ENCODE measurements at places on chromosomes 5 and 9.

- DNase-seq, result no peak
Measured at GRCh38 chr5:142881076-142881783, 111.1 kb downstream of the ARHGAP26 start.

- DNase-seq, result no peak
Measured at GRCh38 chr9:124657516-124657915, 113.6 kb downstream of the NR6A1 start.

- no peak for DNase-seq
Measured at GRCh38 chr5:96117771-96118651, 156.4 kb upstream of the ELL2 start.

DNA sequence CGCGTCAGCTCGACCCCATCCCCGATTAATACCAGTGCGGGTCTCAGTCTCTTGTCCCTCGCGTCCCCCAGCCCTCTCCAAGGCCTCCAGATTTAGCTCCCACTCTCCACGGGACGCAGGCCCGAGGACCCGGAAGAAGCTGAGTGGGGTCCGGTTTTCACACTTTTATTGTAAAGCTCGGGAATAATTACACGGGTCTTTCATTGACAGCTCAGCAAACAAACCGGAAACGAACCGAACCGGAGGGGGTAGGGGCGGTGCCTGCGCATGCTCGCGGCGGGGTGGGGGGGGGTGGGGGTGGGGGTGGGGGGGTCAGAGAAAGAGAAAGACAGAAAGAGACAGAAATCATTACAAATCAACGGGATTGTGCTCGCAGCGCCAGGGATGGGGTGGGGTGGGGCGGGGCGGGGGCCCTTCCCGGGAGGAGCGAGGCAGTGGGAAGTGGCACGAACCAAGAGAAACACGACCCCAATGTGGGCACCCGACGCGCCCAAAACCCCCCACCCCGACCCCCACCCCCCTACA, 27.9 kb downstream of the PCDH1 start:
- DNase-seq, result peak; percentile 48

DNA sequence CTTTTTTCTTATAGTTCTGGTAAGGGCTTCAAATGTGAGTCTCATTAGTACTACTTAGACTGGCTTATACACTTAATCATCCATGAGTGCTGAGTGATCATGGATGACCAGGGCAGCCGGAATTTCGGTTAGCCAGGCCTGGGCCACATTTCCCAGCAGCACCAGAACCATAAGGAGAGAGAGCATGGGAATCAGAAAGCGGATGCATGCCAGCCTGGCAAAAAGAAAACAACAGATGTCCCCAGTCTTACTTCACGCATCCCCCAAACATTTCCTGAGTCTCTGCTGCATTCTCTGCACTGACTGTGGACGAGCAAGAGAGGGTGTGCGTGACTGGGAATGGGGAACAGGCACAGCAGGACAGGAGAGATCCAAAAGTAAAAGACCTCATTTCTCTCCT, 371.1 kb upstream of the ZNF608 start:
- no peak for DNase-seq

- DNase-seq, result no peak
Measured at GRCh38 chr9:71676460-71676859, 91.9 kb downstream of the CEMIP2 start.

DNA sequence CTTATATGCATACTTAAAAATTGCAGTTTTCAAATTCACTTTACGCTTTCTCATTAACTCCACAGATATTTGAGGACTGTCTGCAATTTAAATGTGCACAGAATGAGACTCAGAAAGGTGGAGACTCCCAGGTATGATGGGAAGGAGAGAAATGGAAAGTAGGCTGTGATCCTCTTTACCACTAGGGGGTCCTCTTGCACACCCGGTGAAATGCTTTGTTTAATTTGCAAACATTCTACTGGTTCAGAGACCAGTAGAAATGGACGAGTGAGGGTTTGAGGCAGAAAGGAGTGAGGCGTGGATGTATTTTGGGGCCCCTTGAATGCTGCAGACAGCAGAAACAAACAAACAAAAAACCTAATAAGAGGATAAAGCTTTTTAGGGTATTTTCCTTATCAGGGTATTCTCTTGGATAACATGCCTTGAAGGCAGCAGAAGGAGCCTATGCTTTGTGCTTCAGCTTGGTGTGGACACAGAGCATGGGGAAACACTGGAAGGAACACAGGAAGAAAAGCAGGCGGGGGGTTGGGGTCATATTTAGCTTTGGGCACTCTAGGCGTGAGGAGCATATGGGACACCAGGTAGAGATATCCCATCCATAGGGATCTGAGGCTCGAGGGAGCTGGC, 410.1 kb downstream of the DMRT2 start:
- peak; percentile 30 for DNase-seq

- DNase-seq, result no peak
Measured at GRCh38 chr9:103991698-103992097, 102.4 kb upstream of the SMC2 start.

DNA sequence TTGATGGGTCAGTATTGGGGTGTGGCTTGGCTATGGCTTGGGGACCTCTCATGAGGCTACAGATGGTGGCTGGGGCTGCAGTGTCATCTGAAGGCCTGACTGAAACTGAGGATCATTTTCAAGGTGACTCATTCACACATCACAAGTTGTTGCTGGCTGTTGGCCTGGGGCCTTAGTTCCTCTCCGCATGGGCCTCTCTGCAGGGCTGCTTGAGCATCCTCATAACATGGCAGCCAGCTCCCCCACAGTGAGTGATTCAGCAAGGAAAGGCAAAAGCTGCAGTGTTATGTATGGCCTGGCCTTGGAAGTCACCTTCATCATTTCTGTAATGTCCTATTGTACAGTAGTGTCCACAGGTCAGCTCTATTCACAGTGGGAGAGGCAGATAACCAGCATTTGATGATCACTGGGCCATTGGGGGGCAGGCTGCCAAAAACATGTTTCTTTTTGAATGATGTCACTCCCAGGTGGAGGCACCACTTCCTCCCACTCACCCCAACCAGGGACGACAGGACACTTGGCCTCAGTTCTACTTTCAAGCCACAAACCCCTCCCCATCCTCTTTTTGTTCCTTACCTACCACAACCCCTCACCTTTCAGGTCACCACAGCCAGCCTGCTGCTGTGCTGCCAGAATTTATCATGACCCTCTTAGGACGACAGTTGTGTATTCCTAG, 14.4 kb downstream of the FGD3 start:
- DNase-seq, result no peak

GRCh38 chr5:138632900-138633489, 57.8 kb upstream of the HSPA9 start:
- no peak for DNase-seq

DNA sequence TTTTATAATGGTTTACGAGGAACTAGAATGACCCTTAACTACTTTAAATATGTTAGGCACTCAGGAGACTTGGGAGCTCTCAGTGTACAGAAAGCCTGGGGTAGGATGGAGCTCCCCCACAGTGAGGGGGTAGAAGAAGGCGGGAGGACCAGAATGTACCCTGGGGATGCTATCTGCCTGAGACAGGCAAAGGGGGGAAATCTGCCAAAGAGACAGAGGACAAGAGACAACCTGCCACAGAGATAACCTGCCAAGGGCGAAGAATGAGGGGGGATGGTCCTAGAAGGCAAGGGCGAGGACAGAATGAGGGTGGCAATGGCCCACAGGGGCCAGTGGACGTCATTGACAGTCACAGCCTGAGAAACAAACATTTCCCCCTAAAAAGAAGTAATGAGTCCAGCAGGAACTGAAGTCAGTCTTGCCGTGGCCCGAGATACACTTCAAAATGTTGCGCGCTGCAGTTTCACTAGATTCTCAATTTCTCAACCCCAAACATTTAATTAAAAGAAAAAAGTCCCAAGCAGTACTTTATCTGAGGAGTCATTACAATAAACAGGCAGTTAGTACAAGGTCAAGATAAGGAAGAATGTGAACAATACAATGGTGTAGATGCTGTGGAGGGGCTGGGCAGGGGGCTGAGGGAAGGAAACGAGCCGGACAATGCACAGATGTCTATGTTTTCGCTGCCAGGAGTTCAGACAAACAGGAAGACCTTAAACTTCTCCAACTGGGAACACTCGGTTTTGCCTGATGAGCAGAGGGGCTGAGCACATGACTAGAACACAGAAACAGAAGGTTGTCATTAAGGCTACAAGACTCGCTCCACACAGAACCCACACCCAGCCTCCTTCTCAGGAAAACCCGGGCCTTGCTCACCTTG, 125.0 kb downstream of the LHFPL2 start:
- no peak for DNase-seq

DNA sequence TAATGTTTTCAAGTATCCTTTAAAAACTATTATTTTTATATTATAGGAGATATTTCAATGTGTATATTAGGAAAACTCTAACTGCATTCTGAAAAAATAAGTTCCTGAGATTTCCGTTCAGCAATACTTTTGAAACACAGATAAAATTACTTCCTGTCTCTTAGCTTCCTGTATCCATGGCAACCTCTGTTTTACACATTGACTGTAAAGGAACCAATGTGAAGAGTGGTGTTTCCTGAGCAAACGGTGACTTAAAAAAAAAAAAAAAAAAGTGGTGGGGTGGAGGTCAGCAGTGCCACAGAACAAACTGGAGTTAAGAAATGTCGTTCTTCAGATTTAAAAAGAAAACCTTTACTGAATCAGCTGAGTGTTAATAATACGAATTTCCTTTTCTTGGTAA, at the start of gene LRRC70:
LRRC70 (plus strand) TSS at position 280 of the 400 bp plus-strand sequence. CDS start 620 bp downstream, outside the sequence.
- DNase-seq, result no peak

DNA sequence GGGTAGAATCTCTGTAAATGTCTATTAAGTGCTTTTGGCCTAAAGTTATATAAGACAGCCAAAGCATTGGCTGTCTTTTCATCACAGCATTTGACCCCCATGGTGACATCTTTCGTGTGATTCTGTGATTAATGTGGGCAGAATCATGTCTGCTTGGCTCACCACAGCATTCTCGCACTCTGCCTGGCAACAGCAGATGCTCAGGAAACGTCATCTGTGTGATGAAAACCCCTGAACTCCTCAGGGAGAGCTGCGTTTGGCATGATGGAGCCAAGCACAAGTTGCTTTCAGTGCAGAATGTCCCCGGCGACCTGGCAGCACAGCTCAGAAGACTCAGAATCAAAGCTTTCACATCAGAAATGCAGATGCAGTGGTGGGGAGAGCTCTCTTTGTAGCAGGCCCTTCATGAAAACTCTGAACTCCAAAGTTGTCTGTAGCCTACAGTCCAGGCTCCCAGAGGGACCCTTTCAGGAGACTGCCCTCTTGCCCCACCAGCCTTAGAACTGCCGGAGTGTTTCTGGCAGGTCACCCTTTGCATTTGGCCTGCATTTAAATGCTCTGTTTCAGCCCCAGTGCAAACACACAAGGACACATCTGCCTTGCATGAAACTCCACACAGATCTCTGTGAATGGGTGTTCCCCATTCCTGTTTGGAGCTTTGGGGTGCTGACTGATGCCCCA, 155.6 kb upstream of the PANK3 start:
- DNase-seq, result peak; percentile 25

- no peak for DNase-seq
Measured at GRCh38 chr5:39200081-39200480, 19.3 kb downstream of the FYB1 start.

DNA sequence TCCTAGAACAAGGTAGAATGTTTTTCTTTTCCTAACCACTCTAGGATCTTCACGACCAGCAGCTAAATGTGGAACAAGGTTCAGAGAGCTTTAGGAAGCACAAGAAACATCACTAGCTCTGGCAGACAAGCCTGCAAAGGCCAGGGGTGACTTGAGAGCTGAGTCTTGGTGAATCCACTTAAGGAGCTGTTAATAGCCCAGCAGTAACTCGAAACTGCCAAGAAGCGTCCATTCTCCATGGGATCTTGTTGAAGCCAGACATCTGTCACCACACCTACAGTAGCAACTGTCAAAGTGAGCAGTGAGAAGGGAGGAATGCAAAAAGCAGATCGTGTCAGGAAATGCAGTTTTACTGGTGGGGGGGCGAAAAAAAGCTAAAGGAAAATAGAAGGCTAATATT, 87.2 kb downstream of the ATPSCKMT start:
- no peak for DNase-seq

- no peak for DNase-seq
Measured at GRCh38 chr9:128408963-128409431, 11.7 kb upstream of the CERCAM start.

GRCh38 chr9:134830126-134830525, 50.5 kb upstream of the FCN2 start:
- no peak for DNase-seq
